ENCODE measurements at places on chromosomes 7 and 10.

DNA sequence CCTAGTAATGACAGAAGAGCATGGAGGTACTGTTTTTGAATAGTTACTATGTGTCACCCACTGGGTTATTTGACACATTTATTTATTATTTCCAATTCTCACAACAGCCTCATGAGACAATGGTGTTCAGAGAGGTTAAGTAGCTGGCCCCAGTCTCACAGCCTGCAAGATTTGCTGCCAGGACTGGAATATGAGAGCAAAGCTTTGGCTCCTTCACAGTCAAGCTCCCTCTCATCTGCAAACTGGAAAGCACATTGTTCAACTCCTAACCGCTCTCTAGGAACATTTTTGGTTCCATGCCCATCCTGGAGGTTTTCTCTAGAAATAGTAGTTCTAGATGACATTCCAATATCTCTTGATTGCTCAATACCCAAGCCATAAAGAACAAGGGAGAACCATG, 75.5 kb upstream of the CXCL12 start:
- DNase-seq, result no peak

- DNase-seq, result no peak
Observed at GRCh38 chr7:142787783-142788182, 17.0 kb downstream of the PRSS2 start.

DNA sequence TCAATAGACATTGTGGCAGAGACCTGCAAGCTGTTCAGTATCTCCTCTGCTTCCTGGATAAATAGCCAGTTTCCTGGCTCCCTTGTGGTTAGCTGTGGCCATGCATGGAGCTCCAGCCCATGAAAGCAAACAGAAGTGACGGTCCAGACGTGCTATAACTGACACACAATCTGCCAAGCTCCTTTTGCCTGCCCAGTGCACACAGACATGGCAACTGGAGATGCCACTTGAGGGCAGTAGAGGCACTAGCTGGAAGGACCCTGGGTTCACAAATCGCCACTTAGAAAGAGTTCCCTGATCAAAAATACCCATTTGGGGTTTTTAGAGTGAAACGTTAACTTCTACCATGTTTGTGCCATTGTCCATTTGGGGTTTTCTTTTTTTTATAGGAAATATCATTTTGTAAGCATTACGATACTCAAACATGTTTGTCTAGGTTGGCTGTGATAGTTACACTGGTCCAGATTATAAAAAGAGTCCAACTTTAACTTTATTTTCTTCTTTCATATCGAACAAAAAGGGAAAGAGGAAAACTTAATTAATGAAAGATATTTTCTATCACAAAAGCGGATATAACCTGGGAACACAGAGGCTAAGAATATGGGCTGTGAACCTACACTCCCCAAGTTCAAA, 31.3 kb downstream of the KIN start:
- no peak for DNase-seq

DNA sequence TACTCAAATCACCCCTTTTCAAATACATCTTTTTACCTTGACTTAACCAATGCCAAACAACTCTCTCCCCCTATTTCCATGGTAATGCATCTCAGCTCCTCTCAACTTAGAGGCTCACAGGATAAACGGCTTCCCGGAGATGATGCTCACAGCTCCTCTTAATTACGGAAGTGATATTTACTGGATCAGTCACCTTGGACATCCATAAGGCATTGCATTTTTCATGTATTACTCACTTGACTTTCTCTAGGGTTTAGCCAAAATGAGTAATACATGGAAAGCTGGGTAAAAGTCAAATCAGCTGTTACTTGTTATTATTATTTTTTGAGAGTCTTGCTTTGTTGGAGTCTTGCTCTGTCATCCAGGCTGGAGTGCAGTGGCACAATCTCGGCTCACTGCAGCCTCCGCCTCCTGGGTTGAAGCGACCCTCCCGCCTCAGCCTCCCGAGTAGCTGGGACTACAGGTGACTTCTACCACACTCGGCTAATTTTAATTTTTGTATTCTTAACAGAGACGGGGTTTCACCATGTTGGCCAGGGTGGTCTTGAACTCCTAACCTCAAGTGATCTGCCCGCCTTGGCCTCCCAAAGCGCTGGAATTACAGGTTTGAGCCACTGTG, 73.3 kb upstream of the RHEB start:
- DNase-seq, result no peak

- DNase-seq, result no peak
Observed at GRCh38 chr10:122997864-122998263, 10.7 kb downstream of the IKZF5 start.

DNA sequence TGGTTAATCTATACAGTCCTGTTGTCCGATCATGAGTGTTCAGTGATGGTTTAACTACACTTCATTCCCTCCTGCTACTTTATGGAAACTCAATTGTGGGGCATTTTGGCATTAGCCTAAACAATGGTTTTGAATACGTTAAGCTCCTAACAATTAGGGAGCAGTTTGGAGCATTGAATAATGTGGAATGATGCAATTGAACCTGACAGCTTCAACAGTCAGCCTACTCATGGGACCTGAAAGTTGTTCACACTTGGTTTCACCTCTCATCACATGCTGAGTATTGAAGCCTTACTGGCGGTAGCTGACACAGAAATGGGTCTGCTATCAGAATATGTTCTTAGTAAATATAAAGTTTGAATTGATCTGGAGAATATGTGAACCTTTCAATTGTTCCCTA, 186.1 kb downstream of the MLLT10 start:
- DNase-seq, result no peak

DNA sequence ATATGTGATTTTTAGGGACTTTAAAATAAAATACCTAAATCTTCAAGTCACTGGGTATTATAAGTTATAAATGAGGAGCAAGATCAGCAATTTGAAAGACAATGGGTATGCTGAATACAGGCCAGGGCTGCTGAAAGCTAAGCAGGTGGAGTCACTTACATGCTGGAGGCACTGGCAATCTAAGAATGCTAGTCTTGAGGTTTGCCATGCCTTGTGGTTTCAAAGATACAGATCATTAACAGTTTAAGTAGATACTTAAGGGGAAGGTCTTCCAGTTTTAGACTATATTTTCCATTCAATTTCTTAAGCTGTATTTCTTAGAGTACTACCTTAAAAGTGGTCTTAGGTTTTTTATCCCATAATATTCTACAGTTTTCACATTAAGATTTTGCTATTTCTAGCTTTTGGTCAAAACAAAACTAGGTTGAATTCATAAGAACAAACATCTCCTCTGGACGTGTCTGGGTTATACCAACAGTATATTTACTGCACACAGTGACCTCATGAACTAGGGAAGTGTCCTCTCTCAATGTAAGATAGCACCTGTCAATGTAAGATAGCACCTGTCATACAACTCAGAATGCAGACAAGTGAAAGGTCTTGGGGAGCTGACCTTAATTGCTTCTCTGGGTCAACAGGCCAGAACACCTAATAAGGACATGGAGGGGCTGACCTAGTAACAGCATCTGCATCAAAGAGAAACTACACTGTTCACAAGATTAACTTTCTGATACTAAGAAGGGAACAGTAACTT, 2.0 kb downstream of the SRI start:
- no peak for DNase-seq

GRCh38 chr7:137611606-137612005, 235.2 kb downstream of the DGKI start:
- DNase-seq, result no peak

GRCh38 chr10:17430647-17431355, 23.6 kb downstream of the ST8SIA6 start:
- DNase-seq, result peak; percentile 68

DNA sequence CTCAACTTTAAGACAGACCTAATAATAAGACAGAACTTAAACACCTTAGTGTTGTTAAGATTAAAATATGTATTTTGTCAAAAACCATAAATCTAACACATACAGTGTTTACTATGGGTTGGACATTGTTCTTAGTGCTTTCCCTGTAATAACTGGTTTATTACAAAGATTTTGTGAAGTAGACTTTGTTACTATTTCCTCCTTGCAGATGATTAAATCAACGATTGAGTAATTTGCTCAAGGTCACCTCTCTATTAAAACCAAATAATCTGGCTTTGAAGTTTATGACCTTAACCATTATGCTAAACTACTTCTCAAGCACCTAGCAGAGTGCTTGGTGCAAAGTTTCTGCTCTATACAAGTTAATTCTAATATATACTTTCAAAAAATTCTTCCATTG, 102.7 kb upstream of the FAM3C start:
- DNase-seq, result no peak

DNA sequence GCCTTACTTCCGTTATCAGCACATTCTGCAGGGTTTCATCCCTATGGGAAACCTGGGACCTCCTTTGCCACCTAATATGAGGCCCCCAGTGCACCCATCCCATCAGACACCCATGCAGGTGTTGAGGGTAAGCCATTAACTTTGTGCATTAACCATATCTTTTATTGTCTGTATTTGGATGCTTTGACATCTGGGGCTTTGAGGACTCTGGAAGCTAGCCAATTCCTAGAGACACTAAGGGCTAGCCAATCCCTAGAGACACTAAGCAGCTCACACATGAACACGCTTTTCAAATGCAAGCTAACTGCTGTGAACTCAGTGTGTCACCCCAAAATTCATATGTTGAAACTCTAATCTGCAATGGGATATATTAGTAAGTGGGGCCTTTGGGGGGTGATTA, 272.5 kb upstream of the COBL start:
- DNase-seq, result no peak

DNA sequence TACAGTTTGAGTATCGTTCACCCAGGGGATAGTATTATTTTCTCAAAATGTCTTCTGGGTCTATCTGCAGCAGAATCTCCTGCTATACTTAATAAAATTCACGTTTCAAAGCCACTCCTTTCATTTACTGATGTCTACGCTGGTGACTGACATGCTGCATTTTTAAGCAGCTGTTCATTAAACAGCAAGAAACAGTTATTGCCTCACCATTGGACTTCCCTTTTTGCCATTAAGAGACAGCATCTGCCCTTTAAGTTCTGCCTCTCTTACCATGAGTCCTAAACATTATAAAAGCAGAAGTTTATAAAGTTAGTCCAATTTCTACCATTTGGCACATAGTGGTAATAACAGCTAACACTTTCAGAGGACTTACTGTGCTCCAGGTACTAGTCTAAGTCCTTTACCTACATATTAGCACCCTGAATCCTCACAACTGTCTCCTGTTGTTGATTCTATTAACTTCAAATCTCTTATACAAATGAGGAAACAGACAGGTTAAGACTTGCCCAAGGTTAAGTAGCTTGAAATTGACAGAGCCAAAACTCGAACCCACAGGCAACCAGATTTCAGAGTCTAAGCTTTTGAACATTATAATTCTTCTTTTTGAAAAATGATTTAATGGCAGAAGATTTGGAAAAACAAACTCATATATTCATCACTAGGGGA, 169.5 kb downstream of the SNX13 start:
- DNase-seq, result no peak

DNA sequence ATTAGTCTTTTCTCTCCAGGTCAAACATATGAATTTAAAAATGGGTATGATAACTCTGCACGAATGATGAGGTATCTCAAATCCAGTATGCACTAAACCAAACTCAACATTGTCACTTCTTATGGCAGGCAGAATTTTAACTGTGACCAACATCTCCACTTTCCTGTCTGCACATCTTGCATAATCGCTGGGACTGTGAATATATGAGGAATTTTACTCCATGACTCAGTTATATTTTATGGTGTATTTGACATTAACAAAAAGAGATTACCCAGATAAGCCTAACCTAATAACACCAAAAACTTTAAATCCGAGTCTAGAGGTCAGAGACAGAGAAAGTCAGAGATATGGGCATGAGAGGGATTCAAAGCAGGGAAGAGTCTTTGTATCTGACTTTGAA, 454.5 kb upstream of the SEMA3D start:
- DNase-seq, result no peak

DNA sequence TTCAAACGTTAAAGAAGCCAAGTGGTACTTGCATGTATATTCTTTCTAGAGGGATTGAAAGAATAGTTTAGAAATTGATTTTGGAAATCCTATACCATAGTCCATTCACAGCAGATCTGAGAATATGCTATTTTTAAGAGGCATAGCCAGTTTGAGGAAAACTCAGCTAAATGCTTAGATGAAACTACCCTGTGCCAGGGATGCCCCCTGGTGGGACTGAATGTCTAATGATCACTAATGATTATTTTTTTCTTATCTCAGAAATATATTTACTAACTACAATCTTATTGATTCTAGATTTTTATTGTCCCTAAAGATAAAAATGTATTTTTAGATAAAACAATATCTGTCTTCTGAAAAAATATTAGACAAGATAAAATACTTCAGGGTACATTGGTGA, 844.9 kb upstream of the PHF14 start:
- DNase-seq, result no peak

GRCh38 chr10:63562391-63562790, 41.2 kb downstream of the REEP3 start:
- no peak for DNase-seq

GRCh38 chr10:42969147-42969546, 107.7 kb upstream of the RET start:
- DNase-seq, result no peak

DNA sequence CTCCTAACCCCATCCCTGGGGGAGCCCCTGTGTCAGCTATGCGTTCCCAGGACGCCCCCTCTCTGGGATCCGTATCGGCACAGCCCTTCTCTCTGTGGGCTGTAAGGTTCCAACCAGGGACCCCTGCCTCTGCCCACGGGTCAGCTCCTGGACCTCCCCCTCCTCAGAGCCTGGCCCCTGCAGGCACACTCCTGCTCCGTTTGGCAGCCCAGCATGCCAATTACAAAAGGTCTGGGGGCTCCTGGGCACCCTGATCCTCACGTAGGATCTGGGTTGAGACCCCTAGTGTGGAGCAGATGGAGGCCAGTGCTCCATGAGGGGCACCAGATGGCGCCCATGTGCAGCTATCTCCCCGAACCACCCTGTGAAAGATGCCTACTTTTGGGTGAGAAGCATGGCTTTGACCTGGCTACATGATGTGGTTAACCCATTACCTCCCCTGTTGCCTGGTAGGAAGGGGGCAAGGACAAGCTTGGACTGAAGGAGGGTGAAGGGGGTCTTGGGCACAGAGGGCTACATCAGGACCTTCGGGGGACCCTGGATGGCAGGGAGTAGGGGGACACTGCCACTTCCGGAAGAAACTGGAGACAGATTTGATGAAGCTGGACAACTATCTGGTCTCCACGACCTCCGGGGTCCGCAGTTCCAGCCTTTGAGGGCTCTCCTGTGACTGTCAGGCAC, 9.0 kb downstream of the TACR2 start:
- no peak for DNase-seq

DNA sequence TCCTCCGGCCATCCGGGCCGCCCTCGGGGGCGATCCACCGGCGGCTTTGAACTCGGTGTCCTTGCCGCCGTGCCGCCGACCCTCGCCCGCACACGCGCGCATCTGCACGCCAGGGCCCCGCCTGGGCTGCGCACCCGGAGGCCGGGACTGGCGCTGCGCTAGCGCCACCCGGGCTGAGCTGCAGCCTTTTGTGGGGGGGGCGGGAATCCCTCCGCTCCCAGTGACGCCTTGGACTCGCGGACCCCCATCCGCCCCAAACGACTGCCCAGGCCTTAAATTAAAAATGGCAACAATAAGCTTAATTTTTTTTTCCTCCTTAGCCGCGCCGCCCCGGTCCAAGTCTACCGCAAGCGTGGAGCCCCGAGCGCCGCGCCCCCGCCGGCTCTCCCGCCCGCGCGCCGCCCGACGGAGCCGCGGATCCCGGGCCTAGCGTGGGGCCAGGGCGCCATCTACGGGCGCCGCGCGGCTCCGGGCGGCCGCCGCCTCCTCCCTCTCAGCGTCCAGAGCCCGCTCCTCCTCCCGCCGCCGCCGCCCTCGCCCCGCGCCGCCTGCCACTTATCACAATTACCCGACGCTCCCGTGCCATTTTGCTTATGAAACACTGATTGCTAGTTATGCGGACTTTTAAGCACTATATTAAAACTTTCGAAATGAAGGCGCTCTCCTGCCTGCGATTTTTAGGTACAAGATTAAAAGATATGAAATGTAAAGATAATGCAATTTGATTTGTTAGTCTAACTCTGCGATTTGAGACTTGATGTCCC, 7.5 kb upstream of the EBF3 start:
- DNase-seq, result no peak
